ENCODE measurements at places on chromosomes 3 and 15.

- DNase-seq = peak; percentile 61
Observed at GRCh38 chr3:122030381-122031122, 8.5 kb upstream of the ILDR1 start.

DNA sequence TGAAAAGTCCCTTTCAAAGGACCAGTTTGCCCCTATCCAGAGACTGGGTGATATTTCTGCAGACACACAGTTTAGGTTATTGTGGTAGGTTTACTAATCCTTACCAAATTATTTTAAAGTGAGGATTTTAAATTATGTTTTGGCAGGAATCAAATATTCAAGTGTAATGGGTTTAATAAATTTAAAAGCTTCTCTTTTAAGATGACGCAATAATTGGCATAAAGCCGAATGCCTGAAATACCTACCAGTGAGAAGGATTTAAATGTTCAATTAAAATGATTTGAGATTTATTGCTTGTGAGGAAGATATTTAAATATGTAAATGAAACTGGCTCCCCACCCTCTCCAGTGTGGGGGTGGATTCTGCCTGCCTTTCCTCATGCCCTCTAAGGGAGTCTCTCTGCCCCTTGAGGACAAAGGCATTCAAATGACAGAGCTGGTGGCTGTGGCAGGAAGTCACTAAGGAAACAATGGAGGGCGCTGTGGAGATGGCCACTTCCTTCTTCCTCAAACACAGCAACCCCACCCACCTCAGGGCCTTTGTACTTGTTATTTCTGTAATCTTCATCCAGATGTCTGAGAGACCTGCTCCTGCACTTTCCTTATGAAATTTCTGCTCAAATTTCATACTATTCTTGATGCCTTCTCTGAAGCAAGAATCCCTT, 131.7 kb downstream of the TNIK start:
- no peak for DNase-seq

DNA sequence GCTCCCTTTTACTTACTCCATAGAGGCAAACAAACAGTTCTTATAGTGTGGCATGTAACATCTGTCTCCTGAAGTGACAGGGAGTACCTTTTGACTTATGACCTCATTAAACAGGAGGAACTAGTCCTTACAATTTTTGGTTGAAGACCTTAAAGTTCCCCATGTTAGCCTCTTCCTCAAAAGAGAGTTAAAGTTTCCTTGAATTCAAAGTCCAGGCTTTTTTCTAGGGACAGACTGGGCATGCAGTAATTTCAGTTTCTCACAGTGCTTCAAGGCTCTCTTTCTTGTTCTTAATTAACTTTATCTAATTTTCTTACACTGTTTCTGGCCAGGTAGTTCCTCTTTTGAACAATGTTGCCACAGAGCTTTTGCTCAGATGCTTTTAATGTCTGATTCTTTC, 12.1 kb downstream of the GOLM2 start:
- DNase-seq = peak; percentile 4

- DNase-seq = no peak
Observed at GRCh38 chr15:66170042-66170441, 83.5 kb downstream of the MEGF11 start.

GRCh38 chr3:197858598-197858997, 67.5 kb downstream of the LRCH3 start:
- DNase-seq = no peak

- DNase-seq = peak; percentile 69
Observed at GRCh38 chr3:33787328-33788009, 11.0 kb upstream of the PDCD6IP start.

DNA sequence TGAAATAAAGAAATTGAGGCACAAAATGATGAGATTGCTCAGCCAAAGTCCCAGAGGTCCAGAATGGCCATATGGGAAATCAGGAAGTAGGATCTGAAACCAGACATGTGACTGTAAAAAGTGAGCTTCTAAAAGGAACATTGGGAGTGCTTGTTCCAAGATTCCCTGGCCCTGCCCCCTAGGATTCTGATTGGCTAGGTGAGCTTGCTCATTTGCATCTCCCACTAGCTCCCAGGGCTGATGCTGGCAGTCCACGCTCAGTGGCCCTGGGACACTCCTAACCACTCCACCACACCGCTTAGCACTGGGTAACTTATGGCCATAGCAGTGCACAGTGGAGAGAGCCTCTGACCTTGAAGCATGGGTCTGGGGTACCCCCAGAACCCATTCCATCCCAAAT, 326.7 kb downstream of the NTRK3 start:
- no peak for DNase-seq

GRCh38 chr3:135141672-135142071, 346.6 kb downstream of the EPHB1 start:
- DNase-seq = no peak

GRCh38 chr3:105805404-105805803, 63.4 kb downstream of the CBLB start:
- no peak for DNase-seq

GRCh38 chr15:73046073-73046472, 6.2 kb upstream of the NEO1 start:
- DNase-seq = no peak

GRCh38 chr3:16935781-16936180, 51.0 kb downstream of the PLCL2 start:
- DNase-seq = no peak
